Effector memory CD4-positive, alpha-beta T cell (primary cell): ENCODE measurements at places on chromosomes 7 and 10.

GRCh38 chr7:11404355-11404754 lies 427.6 kb downstream of the THSD7A start:
- H3K4me3 ChIP-seq: no peak overlapping the region
- H3K36me3 ChIP-seq: no peaks in the 10 kb centered on the region
- DNase-seq: no peak
- no peaks in the 10 kb centered on the region for H3K4me1 ChIP-seq
- no peak overlapping the region for H3K27ac ChIP-seq
- no peaks in the 10 kb centered on the region for H3K27me3 ChIP-seq

- no peaks in the 10 kb centered on the region for H3K4me1 ChIP-seq
- no peak overlapping the region for H3K4me3 ChIP-seq
- no peaks in the 10 kb centered on the region for H3K27me3 ChIP-seq
- H3K36me3 ChIP-seq: no peaks in the 10 kb centered on the region
These were observed 108.1 kb upstream of the SP8 start for GRCh38 chr7:20894806-20895205.

- no peak for DNase-seq
- H3K4me1 ChIP-seq: no peaks in the 10 kb centered on the region
- no peak overlapping the region for H3K27ac ChIP-seq
- no peak overlapping the region for H3K4me3 ChIP-seq
- no peaks in the 10 kb centered on the region for H3K36me3 ChIP-seq
These were observed 75.9 kb downstream of the SORBS1 start for GRCh38 chr10:95485056-95485844.

- H3K36me3 ChIP-seq: no peaks in the 10 kb centered on the region
- no peaks in the 10 kb centered on the region for H3K27me3 ChIP-seq
- DNase-seq: no peak
- no peaks in the 10 kb centered on the region for H3K4me1 ChIP-seq
- H3K4me3 ChIP-seq: no peak overlapping the region
These were observed 22.3 kb downstream of the CHST12 start for GRCh38 chr7:2425749-2426148.

DNA sequence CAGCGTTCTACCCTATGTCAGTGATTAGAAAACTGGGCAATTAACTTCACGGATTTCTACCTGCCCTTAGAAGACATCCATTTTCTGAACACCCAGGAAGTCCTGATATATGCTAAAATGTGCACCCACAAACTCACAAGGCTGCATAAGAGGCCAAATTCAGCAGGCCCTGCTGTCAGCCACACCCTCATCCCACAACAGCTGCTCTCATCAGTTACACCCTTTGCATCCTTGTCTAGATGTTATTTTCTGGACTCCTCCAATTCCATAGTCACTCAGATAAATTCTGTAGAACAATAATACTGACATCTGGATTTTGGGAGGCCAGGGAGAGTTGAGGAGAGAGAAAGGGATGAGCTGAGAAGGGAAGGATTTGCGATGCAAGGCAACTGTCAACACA lies 208.9 kb downstream of the TAX1BP1 start:
- no peak for DNase-seq
- H3K27ac ChIP-seq: no peak overlapping the region
- H3K27me3 ChIP-seq: no peaks in the 10 kb centered on the region
- H3K4me3 ChIP-seq: no peak overlapping the region
- peaks cover 20% of the 10 kb centered on the region for H3K4me1 ChIP-seq

GRCh38 chr7:4237296-4238235 lies 444.5 kb upstream of the FOXK1 start:
- H3K4me3 ChIP-seq: no peak overlapping the region
- no peak for DNase-seq
- H3K27ac ChIP-seq: no peak overlapping the region
- H3K36me3 ChIP-seq: no peaks in the 10 kb centered on the region

GRCh38 chr7:139562961-139563565 lies 39.6 kb downstream of the CLEC2L start:
- no peaks in the 10 kb centered on the region for H3K27me3 ChIP-seq
- no peak for DNase-seq
- H3K27ac ChIP-seq: no peak overlapping the region
- peaks cover 3% of the 10 kb centered on the region for H3K4me1 ChIP-seq

DNA sequence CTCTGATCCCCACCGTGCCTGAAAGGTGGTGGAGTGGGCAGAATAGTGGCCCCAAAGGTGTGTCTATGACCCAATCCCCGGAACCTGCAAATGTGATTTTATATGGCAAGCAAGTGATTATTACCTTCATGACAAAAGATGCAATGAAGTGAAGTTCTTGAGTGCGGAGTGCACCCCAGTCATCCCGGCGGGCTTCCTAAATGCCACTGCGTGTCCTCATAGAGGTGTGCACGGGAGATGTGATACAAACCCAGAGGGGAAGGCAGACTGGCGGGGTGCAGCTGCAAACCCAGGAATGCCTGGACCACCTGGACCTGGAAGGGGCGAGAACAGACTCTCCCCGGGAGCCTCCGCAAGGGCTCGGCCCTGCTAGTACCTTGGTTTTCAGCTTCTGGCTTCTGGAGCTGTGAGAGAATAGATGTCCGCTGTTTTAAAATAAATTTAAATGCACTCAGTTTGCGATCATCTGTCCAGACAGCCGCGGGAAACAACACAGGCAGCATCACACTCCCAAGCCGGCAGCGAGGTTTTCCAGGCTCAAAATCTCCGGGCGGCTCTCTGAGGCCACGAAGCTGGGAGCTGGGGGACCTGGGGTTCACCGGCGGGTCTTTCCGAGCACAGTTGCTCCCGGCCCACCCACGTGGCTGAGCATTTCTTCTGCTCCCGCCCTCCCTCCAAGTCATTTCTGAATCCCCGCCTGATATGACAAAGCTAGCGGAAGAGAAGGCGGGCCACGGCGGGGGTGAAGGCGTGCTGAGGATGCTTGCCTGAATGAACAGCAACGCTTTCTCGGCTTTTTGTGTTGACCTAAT lies 50.4 kb upstream of the EBF3 start:
- no peak for DNase-seq
- H3K4me3 ChIP-seq: no peak overlapping the region
- H3K4me1 ChIP-seq: no peaks in the 10 kb centered on the region
- no peak overlapping the region for H3K27ac ChIP-seq
- no peaks in the 10 kb centered on the region for H3K27me3 ChIP-seq

GRCh38 chr7:116153050-116153449 lies 57.3 kb upstream of the TES start:
- H3K27ac ChIP-seq: no peak overlapping the region
- H3K4me1 ChIP-seq: no peaks in the 10 kb centered on the region
- H3K27me3 ChIP-seq: no peaks in the 10 kb centered on the region
- no peak for DNase-seq
- H3K36me3 ChIP-seq: no peaks in the 10 kb centered on the region

DNA sequence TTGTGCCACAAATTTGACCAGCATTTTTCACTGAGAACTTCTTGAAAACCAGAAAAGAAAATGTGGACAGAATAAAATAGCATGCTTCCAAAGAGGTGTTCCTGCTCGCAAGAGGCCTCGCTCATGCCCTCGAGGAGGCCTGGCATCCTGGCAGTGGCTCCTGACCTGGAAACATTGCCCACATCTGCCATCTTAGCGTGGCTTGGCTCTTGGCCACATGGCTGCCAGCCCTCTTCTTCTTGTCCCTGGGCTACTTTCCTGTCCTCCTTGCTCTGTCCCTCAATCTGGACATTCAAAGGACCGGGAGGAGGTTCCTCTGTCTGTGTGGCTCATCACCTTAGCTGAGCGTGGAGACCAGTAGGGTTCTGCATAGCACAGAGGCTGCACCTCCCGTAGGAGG lies 131.6 kb upstream of the TMEM72 start:
- no peak overlapping the region for H3K4me3 ChIP-seq
- H3K27ac ChIP-seq: no peak overlapping the region
- H3K36me3 ChIP-seq: no peaks in the 10 kb centered on the region
- DNase-seq: no peak

- no peak for DNase-seq
- peaks cover 35% of the 10 kb centered on the region for H3K36me3 ChIP-seq
- H3K27me3 ChIP-seq: no peaks in the 10 kb centered on the region
- H3K4me1 ChIP-seq: peaks cover 8% of the 10 kb centered on the region
- no peak overlapping the region for H3K27ac ChIP-seq
These were observed 4.7 kb downstream of the TMEM120A start for GRCh38 chr7:75989500-75990388.

DNA sequence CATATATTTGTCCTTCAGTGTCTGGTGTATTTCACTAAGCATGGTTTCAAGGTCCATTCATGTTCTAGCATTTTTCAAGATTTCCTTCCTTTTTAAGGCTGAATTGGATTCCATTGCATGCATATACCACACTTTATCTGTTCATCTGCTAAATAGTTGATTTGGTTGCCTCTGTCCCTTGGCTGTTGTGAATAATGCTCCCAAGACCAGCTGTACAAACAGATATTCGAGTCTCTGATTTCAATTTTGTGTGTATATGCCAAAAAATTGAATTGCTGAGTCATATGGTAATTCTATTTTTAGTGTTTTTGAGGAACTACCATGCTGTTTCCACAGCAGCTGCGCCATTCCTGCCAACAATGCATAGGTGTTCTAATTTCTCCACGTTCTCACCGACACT lies 216.4 kb downstream of the NRG3 start:
- H3K27ac ChIP-seq: no peak overlapping the region
- no peak overlapping the region for H3K4me3 ChIP-seq
- H3K4me1 ChIP-seq: no peaks in the 10 kb centered on the region

- no peak for DNase-seq
- H3K36me3 ChIP-seq: no peaks in the 10 kb centered on the region
- no peaks in the 10 kb centered on the region for H3K27me3 ChIP-seq
- no peaks in the 10 kb centered on the region for H3K4me1 ChIP-seq
- no peak overlapping the region for H3K4me3 ChIP-seq
These were observed 63.0 kb upstream of the MGMT start for GRCh38 chr10:129404091-129404490.

- H3K27ac ChIP-seq: no peak overlapping the region
- no peaks in the 10 kb centered on the region for H3K4me1 ChIP-seq
- H3K27me3 ChIP-seq: peaks cover 4% of the 10 kb centered on the region
These were observed 4.4 kb downstream of the BICC1 start for GRCh38 chr10:58517081-58517480.

- H3K4me3 ChIP-seq: no peak overlapping the region
- H3K4me1 ChIP-seq: no peaks in the 10 kb centered on the region
- no peak overlapping the region for H3K27ac ChIP-seq
- no peaks in the 10 kb centered on the region for H3K36me3 ChIP-seq
These were observed 184.2 kb downstream of the EMX2 start for GRCh38 chr10:117726596-117727295.

GRCh38 chr10:118790058-118790457 lies 35.3 kb upstream of the CACUL1 start:
- H3K36me3 ChIP-seq: no peaks in the 10 kb centered on the region
- peaks cover 4% of the 10 kb centered on the region for H3K27me3 ChIP-seq
- DNase-seq: no peak
- H3K4me1 ChIP-seq: no peaks in the 10 kb centered on the region

GRCh38 chr7:36946401-36946739 lies 222.1 kb upstream of the AOAH start:
- H3K27ac ChIP-seq: no peak overlapping the region
- H3K36me3 ChIP-seq: peaks cover 11% of the 10 kb centered on the region
- no peak overlapping the region for H3K4me3 ChIP-seq
- H3K4me1 ChIP-seq: no peaks in the 10 kb centered on the region
- no peak for DNase-seq

GRCh38 chr7:128915841-128916642 lies 5.5 kb upstream of the KCP start:
- no peak overlapping the region for H3K27ac ChIP-seq
- peaks cover 14% of the 10 kb centered on the region for H3K27me3 ChIP-seq
- H3K4me1 ChIP-seq: peaks cover 11% of the 10 kb centered on the region
- no peak overlapping the region for H3K4me3 ChIP-seq

GRCh38 chr10:97494863-97495506 lies 3.2 kb downstream of the MMS19 start:
- H3K4me1 ChIP-seq: peaks cover 11% of the 10 kb centered on the region
- H3K36me3 ChIP-seq: no peaks in the 10 kb centered on the region
- H3K27me3 ChIP-seq: no peaks in the 10 kb centered on the region
- peak overlapping the region; percentile 50 for H3K27ac ChIP-seq
- no peak for DNase-seq
- no peak overlapping the region for H3K4me3 ChIP-seq

- no peak overlapping the region for H3K27ac ChIP-seq
- no peak overlapping the region for H3K4me3 ChIP-seq
- DNase-seq: no peak
- peaks cover 14% of the 10 kb centered on the region for H3K36me3 ChIP-seq
These were observed 2.0 kb downstream of the MASTL start for GRCh38 chr10:27157150-27157549.

DNA sequence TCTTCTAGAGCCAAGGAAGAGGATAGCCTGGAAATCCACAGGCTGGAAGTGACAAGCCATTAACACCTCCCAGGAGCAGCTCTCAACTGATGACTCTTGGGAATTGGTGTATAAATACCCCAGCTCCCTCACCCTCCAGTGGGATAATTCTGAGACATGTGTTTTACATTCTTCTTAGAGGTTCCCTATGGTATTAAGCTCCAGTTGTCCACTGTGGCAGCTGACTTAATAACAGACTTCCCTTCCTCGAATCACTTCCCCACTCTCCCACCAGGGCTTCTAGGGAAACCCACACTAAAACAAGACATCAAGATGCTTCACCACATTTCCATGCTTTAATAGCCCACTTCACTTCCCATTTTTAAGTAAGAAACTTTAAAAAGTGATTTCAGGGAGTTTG lies 47.2 kb downstream of the FAM107B start:
- no peak for DNase-seq
- H3K4me1 ChIP-seq: peaks cover 16% of the 10 kb centered on the region
- H3K27ac ChIP-seq: no peak overlapping the region
- no peak overlapping the region for H3K4me3 ChIP-seq
- no peaks in the 10 kb centered on the region for H3K27me3 ChIP-seq

DNA sequence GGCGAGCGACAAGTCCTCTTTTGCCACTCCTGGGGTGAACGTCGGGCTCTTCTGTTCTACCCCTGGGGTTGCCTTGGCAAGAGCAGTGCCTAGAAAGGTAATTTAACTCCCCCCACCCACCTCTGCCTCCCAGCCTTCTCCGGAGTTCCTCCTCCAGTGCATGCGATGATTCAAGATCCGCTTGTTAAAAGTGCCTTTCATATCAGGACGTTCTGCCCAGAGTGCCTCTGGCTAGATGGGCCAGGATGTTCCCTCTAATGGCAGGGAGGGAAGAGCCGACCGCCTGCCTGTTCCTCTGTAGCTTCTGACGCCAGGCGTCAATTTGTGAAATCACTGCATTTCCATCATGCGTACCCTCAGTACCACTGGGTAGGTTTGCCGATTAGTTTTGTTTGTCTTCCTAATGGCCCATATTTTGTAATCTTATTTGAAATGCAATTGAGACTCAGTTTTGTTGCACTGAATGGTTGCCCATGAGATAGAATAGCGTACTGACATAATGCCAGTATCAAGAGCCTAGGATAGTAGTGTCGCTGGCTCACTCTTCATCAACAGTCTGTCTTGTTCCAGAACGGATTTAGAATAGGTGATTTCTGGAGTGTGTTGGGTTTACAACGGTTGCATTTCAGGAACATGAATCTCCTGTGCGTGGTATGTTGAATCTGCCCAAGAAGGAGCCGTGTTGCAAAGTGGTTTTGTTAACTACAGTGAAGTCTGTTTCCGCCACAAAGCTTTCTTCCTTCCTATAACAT lies 13.5 kb downstream of the ECHDC3 start:
- DNase-seq: no peak
- no peaks in the 10 kb centered on the region for H3K27me3 ChIP-seq
- no peak overlapping the region for H3K27ac ChIP-seq
- no peaks in the 10 kb centered on the region for H3K4me1 ChIP-seq
